ENCODE measurements at places on chromosomes 11 and 22.

DNA sequence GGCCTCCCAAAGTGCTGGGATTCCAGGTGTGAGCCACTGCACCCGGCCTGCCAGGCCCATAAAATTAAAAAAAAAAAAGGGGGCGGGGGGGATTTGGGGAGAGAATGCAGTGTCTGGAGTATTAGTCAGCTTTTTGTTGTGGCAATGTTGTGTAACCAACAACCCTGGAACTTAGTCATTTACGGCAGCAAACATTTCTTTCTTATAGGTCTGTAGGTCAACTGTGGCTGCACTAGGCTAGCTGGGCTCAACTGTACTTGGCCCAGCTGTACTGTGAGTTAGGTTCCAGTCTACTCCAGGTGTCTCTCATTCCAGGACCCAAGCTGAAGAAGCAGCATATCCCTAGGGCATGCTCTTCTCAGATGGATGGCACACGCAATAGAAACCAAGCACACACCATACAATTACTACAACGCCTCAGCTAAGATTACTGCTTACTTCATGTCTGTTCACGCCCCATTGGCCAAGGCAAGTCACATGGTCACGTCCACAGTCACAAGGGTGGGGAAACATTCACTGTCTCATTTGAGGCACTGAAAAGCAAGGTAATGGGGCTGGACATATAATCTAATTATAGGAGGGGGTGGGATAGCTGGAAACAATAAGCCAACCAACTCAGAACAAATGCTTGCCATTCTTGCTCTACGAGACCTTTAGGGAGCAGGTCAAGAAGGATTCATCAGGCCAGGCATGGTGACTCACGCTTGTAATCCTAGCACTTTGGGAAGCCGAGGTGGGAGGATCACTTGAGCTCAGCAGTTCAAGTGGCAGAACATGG is 10.4 kb upstream of the SPINDOC start:
- no peak for DNase-seq

GRCh38 chr22:36565686-36566085 is 36.7 kb upstream of the EIF3D start:
- no peak for DNase-seq

- no peak for DNase-seq
These were observed 28.2 kb downstream of the ZNF70 start for GRCh38 chr22:23722724-23723123.

GRCh38 chr11:6979365-6979764 is 40.8 kb downstream of the ZNF214 start:
- DNase-seq: no peak

- no peak for DNase-seq
These were observed 46.2 kb downstream of the FAM83F start for GRCh38 chr22:40040927-40041326.

GRCh38 chr11:64083398-64084080 is 47.8 kb downstream of the FLRT1 start:
- DNase-seq: no peak

GRCh38 chr11:78930810-78931523 is 356.3 kb upstream of the NARS2 start:
- DNase-seq: no peak

- no peak for DNase-seq
These were observed 22.6 kb downstream of the DAGLA start for GRCh38 chr11:61702701-61703312.

DNA sequence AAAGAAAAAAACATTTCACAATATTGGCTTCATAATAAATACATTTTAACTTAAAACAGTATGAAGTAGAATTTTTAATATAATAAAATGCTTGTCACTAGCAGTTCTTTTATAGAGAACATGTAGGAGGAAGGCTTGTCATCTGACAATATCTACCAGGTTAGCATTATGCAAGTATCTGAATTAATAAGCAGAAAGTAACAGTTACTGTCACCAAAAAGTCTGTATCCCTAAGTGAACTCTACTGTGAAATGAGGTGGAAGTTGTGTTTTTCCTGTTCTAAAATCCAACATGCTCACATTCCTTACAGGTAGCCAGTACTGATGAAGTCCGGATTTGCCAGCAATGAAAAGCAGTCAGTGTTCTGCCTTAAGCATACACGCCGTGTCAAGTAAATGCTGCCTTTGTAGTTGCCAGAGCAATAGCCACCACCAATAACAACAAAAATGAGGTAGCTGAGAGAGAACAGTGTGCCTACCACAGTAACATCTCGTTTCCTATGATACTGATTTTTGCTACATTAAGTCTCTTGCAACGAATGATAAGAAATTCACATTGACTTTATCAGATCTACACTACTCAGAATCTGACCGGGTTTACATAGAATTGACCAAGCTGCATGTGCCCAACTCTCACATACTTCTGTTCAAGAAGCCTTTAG is 95.5 kb downstream of the SIK3 start:
- no peak for DNase-seq
